ENCODE measurements at places on chromosomes 4 and X.

DNA sequence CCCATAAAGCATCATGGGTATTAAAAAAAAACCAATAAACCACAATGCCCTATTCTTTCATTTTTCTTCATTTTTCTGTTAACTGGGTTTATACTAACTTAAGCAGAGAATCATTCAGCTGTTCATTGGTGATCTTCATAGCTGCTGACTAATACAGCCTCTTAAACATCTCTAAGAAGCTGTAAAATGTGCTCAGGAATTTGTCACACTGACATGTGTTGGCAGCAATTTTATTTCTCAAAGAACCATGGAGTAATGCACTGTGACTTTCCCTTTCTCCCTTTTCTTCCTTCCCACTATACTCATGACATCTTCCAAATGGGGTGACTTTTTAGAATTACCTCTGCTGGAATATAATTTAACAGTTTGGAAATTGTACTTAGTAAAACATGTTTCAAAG lies 315.4 kb downstream of the ANTXR2 start:
- no peak for DNase-seq

GRCh38 chr4:76155979-76156378 lies 7.8 kb upstream of the NUP54 start:
- DNase-seq = no peak

GRCh38 chr4:157754410-157754809 lies 418.4 kb downstream of the GASK1B start:
- no peak for DNase-seq

DNA sequence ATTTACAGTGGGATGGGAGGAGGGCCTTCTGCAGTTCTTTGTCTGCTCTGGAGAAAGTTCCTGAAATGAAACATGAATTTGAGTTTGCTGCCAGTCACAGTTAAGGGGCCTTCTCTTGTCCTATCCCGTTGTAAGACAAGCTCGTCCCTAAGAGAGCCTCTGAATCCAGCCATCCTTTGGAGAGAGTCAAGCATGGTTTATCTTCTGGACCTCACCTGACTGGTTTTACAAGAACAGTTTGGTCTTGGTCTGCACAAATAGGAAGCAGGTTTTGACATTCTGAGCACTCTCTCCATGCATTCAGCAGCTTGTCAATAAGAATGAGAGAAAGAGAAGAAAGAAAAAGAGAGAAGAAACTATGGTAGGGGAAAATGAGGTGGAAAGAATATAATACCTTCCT lies 20.4 kb upstream of the TENM3 start:
- no peak for DNase-seq

DNA sequence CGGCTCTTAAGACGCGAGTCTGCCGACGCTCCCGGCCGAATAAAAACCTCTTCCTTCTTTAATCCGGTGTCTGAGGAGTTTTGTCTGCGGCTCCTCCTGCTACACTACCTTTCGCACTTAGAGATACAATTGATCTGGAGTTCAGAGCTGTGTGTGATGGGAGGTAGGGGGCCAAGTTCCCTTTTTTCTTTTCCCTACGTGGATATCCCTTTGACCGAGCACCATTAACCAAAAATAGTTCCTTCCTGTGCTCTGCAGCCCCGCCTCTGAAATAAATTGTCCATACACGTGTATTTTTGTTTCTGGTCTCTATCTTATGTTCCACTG lies 555 bp upstream of the PGM2 start:
- DNase-seq = no peak

GRCh38 chr4:92483341-92483740 lies 179.6 kb downstream of the GRID2 start:
- no peak for DNase-seq

DNA sequence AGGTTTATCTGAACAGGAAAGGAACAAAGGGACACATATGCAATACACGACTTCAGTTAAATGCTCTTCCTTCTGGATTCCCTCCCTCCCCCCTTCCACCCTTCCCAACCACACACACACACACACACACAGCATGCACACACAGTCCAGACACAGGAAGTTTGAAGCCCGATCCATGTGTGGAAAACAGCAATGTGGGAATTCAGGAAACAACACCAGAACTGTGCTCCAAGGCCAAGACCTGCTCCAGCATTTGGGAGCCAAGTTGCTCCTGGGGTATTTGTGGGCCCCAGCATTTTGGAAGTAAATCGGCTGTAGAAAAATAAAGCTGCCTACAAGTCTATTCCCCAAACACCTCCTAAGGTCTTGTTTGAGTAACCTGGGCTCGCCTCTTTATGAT lies 5.6 kb upstream of the AMOT start:
- no peak for DNase-seq

- DNase-seq = no peak
Measured at GRCh38 chrX:74420196-74421035, 877 bp upstream of the SLC16A2 start.

DNA sequence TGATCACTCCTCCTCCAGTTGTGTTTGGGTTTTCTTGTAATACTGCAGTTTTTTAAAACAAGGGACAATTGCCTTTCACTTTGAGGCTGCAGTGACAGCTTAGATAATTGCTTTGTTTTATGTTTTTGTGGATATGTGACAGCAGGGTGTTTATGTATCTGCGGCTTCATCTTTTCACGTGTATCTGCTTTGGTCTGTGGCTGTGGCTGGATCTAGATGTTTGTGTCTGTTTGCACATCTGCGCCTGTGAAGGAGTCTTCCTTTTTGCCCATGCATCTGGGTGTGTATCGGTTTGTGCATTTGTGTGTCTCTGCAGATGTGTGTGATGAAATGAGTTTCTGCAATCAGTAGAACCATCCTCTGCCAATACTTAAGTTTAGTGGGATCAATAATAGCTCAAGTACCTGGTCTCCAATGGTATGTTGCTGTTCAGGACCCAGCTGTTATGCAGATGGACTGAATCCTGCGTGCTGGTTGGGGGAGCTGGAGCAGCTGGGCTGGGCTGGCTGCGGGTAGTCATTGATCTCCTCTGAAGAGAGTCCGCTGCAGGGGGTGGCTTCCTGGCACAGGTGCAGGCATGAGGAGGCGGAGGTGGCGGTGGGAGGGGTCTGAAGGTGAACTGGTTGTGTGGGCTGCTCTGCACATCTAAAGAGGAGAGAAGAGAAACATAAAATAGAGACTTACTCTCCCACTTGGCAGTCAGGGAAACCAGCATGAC lies 390.3 kb downstream of the SH2D1A start:
- peak; percentile 50 for DNase-seq

- no peak for DNase-seq
Measured at GRCh38 chr4:75715105-75715799, 9.1 kb upstream of the USO1 start.

- DNase-seq = peak; percentile 53
Measured at GRCh38 chr4:37453281-37453998, 208.9 kb downstream of the NWD2 start.

GRCh38 chr4:14168919-14169318 lies 541.4 kb upstream of the BOD1L1 start:
- DNase-seq = no peak

- no peak for DNase-seq
Measured at GRCh38 chr4:155304375-155304774, 72.4 kb downstream of the MAP9 start.

- DNase-seq = no peak
Measured at GRCh38 chr4:85707611-85708010, 232.7 kb downstream of the ARHGAP24 start.

DNA sequence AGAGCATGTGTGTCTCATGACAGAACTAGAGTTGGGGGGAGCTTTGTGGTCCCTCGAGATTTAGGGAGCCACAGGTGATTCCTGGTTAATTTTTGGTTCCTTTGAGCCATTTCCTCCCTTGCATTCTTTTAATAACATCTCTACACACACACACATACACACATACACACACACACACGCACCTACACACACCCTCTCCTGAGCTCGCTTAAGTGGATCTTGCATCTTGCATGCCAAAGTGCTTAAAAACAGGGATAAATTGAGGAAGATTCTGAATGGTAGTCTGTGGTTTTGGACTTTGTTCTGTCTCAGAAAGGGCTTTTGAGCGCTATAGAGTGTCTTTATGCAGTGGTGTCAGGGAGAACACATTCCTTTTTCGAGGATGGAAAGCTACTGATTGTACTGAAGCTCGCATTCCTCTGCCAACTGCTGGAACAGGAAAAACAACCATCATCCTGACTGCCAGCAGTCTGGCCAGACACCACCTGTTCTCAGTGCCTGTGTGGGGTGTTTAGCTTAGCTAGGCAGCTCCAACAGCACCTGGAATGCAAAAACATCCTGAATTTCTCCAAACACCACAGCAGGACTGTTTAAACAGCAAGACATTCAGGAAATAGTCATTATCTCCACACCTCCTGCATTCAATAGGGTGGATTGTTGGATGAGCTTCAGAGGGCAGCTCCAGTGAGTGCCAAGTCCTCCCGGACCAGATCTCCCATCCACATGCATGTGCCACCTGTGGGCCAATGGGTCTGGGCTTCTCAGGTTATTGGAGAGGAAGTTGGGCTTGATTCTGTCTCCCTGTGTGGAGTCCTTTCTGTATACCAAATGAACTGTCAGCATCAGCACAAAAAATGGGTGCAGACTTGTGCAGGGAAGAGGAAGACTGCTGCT lies 21.9 kb upstream of the IGFBP7 start:
- DNase-seq = no peak

- DNase-seq = no peak
Measured at GRCh38 chr4:88999392-88999930, 57.5 kb downstream of the FAM13A start.

GRCh38 chrX:154470434-154470833 lies 8.6 kb downstream of the LAGE3 start:
- DNase-seq = no peak

DNA sequence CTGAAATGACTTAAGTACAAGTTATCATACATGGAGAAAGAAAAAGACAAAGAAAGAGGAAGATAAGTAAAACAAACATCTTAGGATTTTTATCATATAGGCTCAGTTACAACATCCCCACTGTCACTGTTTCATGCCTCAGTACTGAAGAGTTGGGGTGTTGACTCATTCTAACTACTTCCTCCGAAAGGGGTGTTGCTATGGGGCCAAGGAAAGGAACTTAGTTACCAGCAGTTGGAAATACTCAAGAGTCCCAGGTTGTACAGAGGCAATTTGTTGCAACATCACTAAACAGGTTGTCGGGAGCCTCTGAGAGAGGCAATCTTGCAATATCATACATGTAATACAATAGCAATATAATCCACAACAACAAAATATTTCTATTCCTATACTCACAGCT lies 1264.7 kb downstream of the PCDH7 start:
- no peak for DNase-seq

All from activated CD8-positive, alpha-beta memory T cell treated with anti-CD3 and anti-CD28 coated beads, Interleukin-2, amount 10 ng/mL, durations not matched to agents 7 days and 5 days (primary cell).